ENCODE measurements at places on chromosomes 1 and 21.
A peak's percentile ranks its signal among the peaks of the same experiment; 100 is the strongest.

- H3K4me1 ChIP-seq, result peaks cover 4% of the 10 kb centered on the region
- no peak overlapping the region for H3K4me3 ChIP-seq
- peak overlapping the region; percentile 42 for H3K27ac ChIP-seq
- DNase-seq, result no peak
Observed at GRCh38 chr1:203888807-203889251, 27.4 kb downstream of the SNRPE start.

- no peaks in the 10 kb centered on the region for H3K4me1 ChIP-seq
- no peak overlapping the region for H3K27ac ChIP-seq
- no peak for DNase-seq
- peaks cover 2% of the 10 kb centered on the region for H3K27me3 ChIP-seq
- no peak overlapping the region for H3K4me3 ChIP-seq
Observed at GRCh38 chr1:116981521-116982037, 20.0 kb upstream of the CD101 start.

GRCh38 chr1:9758559-9759121 lies 65.1 kb downstream of the CLSTN1 start:
- peaks cover 1% of the 10 kb centered on the region for H3K27me3 ChIP-seq
- H3K4me1 ChIP-seq, result peaks cover 21% of the 10 kb centered on the region

- H3K4me3 ChIP-seq, result no peak overlapping the region
- H3K27me3 ChIP-seq, result no peaks in the 10 kb centered on the region
Observed at GRCh38 chr21:43689556-43690337, 29.2 kb upstream of the PDXK start.

- no peaks in the 10 kb centered on the region for H3K4me1 ChIP-seq
- DNase-seq, result no peak
- no peaks in the 10 kb centered on the region for H3K36me3 ChIP-seq
- peaks cover 3% of the 10 kb centered on the region for H3K27me3 ChIP-seq
- no peak overlapping the region for H3K4me3 ChIP-seq
Observed at GRCh38 chr1:243686159-243686558, 163.9 kb downstream of the AKT3 start.

GRCh38 chr1:150997126-150997872 lies 9.4 kb downstream of the MINDY1 start:
- H3K36me3 ChIP-seq, result peaks cover 14% of the 10 kb centered on the region
- H3K4me3 ChIP-seq, result no peak overlapping the region
- peaks cover 15% of the 10 kb centered on the region for H3K4me1 ChIP-seq

GRCh38 chr1:3530086-3530925 lies 75.8 kb downstream of the ARHGEF16 start:
- peaks cover 6% of the 10 kb centered on the region for H3K4me1 ChIP-seq
- no peaks in the 10 kb centered on the region for H3K36me3 ChIP-seq
- DNase-seq, result peak; percentile 37
- H3K4me3 ChIP-seq, result peak overlapping the region; percentile 80
- H3K27me3 ChIP-seq, result peaks cover 14% of the 10 kb centered on the region

- peaks cover 7% of the 10 kb centered on the region for H3K27me3 ChIP-seq
- H3K36me3 ChIP-seq, result no peaks in the 10 kb centered on the region
- H3K27ac ChIP-seq, result peak overlapping the region; percentile 58
Observed at GRCh38 chr1:9626201-9626608, 25.3 kb upstream of the PIK3CD start.

GRCh38 chr1:192003295-192004077 lies 154.8 kb upstream of the RGS18 start:
- no peak overlapping the region for H3K4me3 ChIP-seq
- no peaks in the 10 kb centered on the region for H3K4me1 ChIP-seq
- no peak overlapping the region for H3K27ac ChIP-seq
- H3K27me3 ChIP-seq, result no peaks in the 10 kb centered on the region
- no peak for DNase-seq

All from endothelial cell (in vitro differentiated cells).